NCI-H510A treated with DMSO at 0.1 percent for 48 hours (cell line): ENCODE measurements at places on chromosomes 4 and X.

DNA sequence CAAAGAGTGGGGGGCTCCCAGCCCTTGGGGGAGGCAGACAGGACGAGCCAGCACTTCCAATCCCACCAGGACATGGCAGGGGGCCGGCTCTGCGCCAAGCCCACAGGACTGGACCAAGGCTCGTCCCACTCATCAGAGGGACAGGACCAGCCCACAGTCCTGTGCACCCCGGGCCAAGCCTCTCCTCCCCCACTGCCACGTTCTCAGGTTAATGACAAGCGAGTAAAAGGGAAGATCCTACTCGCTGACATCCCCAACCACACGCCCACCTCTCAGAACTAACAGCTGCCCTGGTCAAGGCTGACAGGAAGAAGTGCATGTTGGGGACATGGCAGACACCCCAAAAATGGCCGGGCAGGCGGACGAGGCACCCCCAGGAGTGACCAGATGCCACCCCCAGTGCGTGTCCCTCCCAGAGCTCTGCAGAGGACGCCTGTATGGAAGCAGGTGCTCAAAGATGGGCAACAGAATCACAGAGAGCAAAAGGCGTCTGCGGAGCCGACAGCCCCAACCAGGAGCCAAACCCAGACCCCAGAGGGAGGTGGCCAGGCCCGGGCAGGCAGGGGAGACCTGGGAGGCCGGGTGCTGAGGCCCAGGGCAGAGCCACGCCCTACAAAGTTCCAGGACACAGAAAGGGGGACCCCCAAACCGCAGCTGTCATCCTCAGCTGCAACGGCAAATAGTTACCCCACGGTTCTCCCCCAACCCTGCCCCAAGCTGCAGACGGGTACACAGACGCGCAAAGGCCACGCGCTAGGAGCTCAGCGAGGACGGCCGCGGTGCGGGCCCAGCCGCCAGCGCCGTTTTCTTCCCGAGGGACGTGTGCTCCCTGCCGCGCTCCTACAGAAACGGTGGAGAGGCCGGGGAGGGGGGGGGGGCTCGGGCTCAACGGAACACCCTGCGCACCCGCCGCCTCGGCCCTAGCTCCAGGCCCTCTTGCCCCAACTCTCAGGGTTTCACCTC, 1.7 kb downstream of the CTBP1 start:
- DNase-seq, result no peak

GRCh38 chr4:138609943-138610350, 367.8 kb upstream of the SLC7A11 start:
- no peak for DNase-seq

GRCh38 chrX:103536071-103536470, 16.8 kb upstream of the RAB40A start:
- no peak for DNase-seq

DNA sequence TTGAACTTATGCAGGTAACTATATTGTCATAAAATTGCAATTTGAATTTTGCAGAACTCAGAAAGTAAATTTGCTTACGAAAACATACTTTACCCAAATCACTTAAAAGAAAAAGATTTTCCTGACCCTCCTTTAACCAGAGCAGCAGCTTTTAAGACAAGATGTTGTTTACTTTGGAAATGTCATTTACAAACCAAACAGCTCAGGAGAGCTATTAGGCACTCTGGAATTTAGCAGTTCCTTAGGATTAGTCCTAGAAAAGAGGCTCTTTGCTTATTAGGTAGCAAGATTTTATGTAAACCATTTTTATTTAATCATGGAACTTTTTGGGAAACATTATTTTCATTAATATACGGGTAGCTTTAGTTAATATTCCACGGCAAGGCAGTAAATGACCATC, 765.7 kb upstream of the POU3F4 start:
- DNase-seq, result no peak
